ENCODE measurements at places on chromosomes 7 and 10.
A peak's percentile ranks its signal among the peaks of the same experiment; 100 is the strongest.

- no peak for DNase-seq
Measured at GRCh38 chr7:93985101-93985500, 19.1 kb downstream of the BET1 start.

- no peak for DNase-seq
Measured at GRCh38 chr10:123385508-123386080, 231.4 kb downstream of the BUB3 start.

- no peak for DNase-seq
Measured at GRCh38 chr10:119005362-119006043, 24.0 kb upstream of the NANOS1 start.

DNA sequence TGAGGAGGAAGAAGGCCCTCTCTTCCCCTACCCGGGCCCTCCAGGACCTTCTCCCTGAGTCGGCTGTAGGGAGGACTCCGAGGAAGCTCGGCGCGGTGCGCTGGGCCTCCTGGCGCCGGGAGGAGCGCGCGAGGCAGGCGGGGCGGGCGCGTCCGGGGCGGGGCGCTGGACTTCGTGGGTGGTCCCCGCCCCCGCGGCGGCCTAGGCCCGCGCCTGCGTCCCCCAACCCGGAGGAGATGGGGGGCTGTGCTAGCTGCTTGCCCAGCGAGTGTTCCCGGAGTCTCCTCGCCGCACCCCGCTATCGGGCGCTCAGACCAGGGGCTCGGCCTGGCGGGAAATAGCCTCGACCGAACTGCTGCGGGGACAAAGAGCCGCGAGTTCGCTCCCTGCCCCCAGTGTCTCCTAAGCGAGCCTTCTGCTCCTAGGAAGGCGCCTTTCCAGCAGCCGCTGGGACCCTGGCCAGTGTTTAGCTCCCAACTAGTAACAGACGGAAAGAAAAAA, 19.2 kb upstream of the SMO start:
- no peak for DNase-seq

- DNase-seq: no peak
Measured at GRCh38 chr10:42149027-42149700, 489.2 kb downstream of the ZNF33B start.

DNA sequence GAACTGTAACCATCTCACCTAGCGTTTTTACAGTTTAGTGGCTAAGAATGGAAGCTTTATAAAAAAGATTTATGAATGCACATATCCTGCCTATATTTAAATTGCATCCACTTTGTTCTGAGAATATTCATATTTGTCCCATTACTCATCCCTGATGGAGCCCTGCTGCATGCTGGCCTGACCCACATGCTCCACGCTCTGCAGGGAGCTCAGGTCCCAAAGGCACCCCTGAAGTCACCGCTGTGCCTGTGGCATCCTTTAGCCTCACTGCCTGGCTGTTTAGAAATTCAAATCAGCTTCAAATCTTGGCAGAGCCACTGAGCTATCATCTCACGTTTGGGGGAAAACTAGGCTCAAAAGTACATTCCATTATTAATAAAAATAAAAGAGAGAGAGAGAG, 24.4 kb downstream of the C10orf90 start:
- DNase-seq: no peak

DNA sequence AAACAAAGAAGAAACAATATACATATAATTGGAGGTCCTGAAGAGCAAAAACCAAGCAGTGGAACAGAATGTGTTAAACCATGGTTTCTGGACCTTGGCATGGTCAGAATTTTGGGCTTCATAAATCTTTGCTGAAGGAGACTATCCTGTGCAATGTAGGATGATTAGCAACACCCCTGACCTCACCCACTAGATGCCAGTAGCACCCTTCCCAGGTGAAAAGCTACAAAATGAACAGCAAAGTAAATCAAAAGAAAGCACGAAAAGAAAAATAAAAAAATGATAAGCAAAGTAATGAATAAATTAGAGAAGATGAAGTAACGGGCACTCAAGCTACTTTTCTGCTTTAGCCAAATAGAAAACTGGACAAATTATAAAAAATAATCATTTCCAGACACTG, 19.2 kb upstream of the ZPBP start:
- DNase-seq: no peak

DNA sequence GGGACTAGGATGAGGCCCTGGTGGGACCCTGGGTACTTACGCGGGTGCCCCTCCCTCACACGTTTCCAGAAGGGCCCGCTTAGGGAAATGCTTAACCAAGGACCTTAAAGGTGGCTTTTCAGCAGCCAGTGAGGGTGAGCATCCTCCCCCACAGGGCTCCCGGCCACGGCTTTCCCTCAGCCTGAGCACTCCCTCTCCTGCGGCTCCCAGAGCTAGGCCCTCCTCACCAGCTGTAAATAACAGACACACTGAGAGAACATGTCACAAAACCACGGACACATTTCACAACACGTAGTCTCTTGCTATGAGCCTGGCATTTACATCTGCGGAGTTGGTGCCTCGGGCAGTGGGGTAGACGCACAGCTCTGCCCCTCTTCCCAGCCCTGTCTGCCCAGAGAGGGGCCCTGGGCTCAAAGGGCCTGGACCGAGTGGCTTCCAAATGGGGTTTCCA, 25.2 kb downstream of the GRID1 start:
- DNase-seq: no peak

- no peak for DNase-seq
Measured at GRCh38 chr7:35035511-35035961, 1.7 kb downstream of the DPY19L1 start.

DNA sequence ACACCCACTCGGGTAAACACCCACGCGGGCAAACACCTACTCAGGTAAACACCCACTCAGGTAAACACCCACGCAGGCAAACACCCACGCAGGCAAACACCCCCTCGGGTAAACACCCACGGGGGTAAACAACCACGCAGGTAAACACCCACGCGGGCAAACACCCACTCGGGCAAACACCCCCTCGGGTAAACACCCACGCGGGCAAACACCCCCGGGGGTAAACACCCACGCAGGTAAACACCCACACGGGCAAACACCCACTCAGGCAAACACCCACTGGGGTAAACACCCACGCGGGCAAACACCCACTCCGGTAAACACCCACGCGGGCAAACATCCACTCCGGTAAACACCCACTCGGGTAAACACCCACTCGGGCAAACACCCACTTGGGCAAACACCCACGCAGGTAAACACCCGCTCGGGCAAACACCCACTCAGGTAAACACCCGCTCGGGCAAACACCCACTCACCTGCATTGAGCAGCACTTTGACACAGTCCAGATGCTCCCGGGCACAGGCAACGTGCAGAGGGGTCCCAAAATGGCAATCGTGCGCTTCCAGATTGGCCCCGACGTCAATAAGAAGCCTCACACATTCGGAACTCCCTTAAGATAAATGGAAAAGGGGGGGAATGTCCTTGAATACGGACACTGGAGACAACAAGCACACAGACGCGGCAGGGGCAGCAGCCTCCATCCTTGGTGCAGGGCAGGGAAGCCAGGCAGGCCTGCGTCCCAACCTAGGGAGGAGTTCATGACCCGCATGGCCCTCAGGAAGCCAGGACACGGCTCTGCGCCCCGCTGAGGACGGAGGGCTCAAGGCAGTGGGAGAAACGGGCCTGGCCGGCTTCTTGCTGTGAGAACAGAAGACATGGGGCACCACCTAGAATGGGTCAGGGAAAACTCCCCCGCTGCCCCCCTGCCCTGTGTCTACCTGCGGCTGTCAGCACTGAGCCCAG, 17.6 kb downstream of the ASB13 start:
- no peak for DNase-seq

DNA sequence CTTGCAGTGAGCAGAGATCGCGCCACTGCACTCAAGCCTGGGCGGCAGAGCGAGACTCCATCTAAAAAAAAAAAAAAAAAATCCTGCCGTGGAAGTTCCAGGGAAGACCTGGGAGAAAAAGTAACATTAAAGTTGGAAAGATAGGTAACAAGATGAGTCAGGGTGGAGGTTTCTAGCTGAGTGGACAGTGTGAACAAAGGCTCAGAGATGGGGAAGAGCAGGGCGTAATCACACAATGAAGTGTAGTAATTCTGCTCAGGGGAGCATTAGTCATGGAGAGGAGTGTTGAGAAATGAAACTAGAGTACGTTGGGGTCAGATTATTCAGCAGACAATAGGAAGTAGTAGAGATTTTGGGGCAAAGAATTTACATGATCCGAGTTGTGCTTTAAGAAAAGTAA, 21.6 kb upstream of the WASL start:
- DNase-seq: peak; percentile 43

DNA sequence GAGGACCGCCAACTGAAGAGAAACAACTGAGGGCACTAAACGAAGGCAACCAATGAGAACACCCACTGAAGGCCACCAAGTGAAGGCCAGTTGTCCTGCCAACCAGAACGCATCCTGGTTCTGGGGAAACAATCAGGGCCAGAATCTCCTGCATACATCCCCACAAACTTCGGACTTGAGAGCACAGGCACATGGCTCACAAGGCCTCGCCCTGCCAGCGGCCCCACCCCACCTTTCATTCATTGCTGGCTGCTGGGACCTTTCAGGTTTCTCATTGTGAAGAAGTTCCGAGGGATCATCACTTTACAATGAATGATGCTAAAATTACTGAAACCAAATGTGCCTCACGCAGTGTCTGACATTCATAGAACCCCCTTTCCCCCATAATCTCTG, 79.2 kb upstream of the ABI1 start:
- DNase-seq: no peak

GRCh38 chr7:122858320-122858719, 27.9 kb downstream of the CADPS2 start:
- no peak for DNase-seq

GRCh38 chr10:74924251-74924963, 98.0 kb downstream of the KAT6B start:
- DNase-seq: no peak

DNA sequence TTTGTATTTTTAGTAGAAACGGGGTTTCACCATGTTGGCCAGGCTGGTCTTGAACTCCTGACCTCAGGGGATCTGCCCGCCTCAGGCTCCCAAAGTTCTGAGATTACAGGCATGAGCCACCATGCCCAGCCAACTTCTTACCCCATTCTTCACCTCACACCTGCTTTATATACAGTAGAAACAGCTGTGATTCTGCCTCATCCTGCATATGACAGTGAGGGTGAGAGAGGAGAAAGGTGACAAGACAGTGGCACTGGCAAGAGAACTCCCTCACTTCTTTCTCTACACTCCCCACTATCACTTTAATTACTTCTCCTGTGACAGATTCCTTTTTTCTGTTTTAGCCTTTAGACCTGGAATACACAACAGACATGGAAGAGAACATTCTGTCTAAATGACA, 61.8 kb upstream of the CAPZA2 start:
- no peak for DNase-seq

GRCh38 chr7:41207141-41207540, 495.7 kb downstream of the INHBA start:
- no peak for DNase-seq

- DNase-seq: no peak
Measured at GRCh38 chr7:22400936-22401553, 44.1 kb upstream of the RAPGEF5 start.

- no peak for DNase-seq
Measured at GRCh38 chr10:63145782-63146181, 12.7 kb downstream of the NRBF2 start.

DNA sequence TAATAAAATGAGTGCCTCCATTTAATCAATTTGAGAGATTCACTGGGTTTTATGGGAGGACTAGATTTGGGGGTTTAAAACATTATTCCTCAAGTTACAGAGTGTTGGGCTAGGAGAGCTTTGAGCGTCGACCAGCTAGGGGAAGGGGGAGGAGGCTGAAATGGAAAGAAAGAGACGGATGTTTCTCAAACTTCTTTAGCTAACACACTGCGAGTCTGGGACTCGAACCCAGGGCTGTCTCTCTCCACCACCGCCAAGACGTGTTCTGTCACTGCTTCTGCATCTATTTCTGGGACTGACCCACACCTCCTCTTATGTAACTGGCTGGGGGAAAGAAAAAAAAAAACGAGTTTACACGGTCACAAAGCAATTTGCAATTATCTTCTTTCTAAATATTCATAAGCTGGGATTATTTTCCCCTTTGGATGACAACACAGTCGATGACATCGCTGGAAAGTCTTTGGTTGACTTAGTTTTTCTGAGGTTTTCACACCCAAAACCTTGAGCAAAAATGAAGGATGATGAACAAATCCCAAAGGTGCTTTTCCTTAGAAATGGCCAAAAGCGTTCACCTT, 27.2 kb downstream of the CHST15 start:
- no peak for DNase-seq

DNA sequence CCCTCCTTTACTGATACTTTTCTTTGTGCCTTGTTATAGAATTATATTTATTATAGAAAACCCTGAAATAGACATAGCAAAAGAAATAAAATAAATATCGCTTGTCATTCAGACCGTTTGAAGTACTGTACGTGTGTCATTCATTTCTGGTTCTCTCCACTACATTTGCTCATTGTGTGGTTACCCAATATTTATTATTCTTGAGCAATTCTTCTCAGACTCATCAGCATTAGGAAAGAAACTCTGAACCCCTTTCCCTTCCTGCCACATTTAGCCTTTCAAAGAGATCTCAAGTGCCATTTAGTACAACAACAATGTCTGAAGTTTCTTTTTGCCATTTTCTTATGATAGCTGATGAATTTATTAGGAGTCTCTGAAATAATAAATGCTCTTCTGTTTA, 154.1 kb downstream of the KIAA1217 start:
- no peak for DNase-seq

DNA sequence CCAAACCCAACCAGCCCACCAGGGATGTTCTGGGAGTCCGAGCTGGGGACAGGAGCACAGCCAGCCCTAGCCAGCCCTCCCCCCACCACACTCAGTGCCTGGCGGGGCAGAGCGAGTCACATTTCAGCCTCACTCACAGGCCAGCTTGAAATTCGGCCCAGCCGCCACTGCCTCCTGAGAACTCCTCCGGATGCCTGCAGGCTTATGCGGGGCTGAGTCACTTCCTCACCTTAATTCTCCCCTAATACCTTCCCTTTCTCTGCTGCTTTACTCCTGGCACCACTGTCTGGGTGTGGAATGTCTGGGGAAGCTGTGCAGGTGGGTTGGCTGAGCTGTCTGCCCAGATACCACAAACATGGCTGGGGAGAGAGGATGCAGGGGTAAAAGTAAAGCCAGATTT, 22.6 kb upstream of the DLG5 start:
- DNase-seq: no peak

DNA sequence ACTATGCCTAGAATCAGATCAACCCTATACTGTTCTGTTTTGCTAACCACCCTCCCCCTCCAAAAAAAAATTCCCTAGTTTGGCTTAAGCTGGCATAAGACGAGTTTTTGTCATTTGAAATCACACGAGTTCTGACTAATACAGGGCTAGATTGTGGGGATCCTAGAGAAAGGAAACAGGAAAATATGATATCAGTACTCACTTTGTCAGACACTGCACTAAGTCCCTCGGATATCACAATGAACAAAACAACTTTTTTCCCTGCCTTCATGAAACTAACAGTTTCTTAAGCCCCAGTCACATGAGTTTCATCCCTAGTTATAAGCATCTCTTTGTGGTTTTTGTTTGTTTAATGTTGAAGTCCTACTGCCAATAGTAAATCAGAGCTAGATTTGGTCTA, 118.5 kb downstream of the ITGB8 start:
- DNase-seq: no peak

GRCh38 chr10:7102084-7102483, 308.8 kb downstream of the SFMBT2 start:
- DNase-seq: no peak
